ENCODE measurements at places on chromosomes 11 and 22. TPM values are rescaled to one million over a fixed set of nuclear protein-coding genes. Genes with fewer than 3 reads are reported as not detected.
A peak's percentile ranks its signal among the peaks of the same experiment; 100 is the strongest.

GRCh38 chr11:108580645-108581044 is 12.9 kb downstream of the EXPH5 start:
- peaks cover 10% of the 10 kb centered on the region for H3K4me1 ChIP-seq
- no peak for DNase-seq
- H3K36me3 ChIP-seq, result peaks cover 5% of the 10 kb centered on the region
- no peak overlapping the region for H3K27ac ChIP-seq

DNA sequence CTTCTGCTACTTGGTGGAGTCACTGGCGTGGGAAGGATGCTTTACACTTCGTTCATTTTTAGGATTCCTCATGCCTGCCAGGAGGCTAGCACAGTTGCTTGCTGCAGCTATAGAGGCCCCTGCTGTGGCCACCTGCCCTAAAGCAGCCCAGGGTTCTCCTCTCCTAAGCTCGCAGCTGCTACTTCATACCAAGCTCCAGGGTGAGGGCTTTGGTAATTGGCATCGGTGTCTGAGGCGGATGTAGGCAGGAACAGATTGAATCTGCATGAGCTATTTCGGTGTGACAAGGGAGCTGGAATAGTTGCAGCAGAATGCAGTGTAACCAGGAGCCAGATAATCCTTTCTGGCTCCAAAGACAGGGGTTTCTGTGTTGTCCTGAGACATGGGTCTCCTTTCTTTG is 133.1 kb downstream of the MICAL2 start:
- peaks cover 42% of the 10 kb centered on the region for H3K4me1 ChIP-seq
- H3K27ac ChIP-seq, result no peak overlapping the region
- peaks cover 68% of the 10 kb centered on the region for H3K36me3 ChIP-seq
- no peak overlapping the region for H3K4me3 ChIP-seq

DNA sequence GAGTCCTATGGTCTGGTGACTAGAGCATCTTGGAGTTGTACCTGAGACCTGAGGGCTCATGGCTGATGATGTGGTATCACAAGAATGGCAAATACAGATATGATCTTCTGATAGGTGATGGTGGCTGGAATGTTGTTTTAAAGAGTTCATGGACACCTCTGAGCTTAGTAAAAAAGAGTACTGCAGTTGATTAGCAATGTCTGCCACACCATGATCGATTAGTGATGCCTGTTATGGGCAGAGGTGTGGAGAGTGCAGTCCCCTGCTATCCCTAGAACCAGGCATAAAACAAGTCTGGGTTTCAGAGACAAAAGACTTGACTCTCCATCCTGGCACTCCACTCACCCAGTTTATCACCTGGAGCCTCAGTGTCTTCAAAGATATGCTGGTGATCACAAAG is 1.4 kb upstream of the BATF2 start:
- no peaks in the 10 kb centered on the region for H3K27me3 ChIP-seq
- peaks cover 28% of the 10 kb centered on the region for H3K4me1 ChIP-seq
- peak overlapping the region; percentile 76 for H3K27ac ChIP-seq
- H3K36me3 ChIP-seq, result peaks cover 12% of the 10 kb centered on the region

- no peaks in the 10 kb centered on the region for H3K36me3 ChIP-seq
- no peak overlapping the region for H3K27ac ChIP-seq
- H3K27me3 ChIP-seq, result peaks cover 44% of the 10 kb centered on the region
- H3K4me3 ChIP-seq, result no peak overlapping the region
- H3K4me1 ChIP-seq, result peaks cover under 1% of the 10 kb centered on the region
These were observed 38.4 kb upstream of the KLHL35 start for GRCh38 chr11:75471176-75471973.

- DNase-seq, result peak; percentile 10
- H3K4me1 ChIP-seq, result no peaks in the 10 kb centered on the region
- H3K36me3 ChIP-seq, result no peaks in the 10 kb centered on the region
- peaks cover 32% of the 10 kb centered on the region for H3K27me3 ChIP-seq
- no peak overlapping the region for H3K4me3 ChIP-seq
- no peak overlapping the region for H3K27ac ChIP-seq
These were observed 374.3 kb upstream of the MPPED2 start for GRCh38 chr11:30960387-30960992.

DNA sequence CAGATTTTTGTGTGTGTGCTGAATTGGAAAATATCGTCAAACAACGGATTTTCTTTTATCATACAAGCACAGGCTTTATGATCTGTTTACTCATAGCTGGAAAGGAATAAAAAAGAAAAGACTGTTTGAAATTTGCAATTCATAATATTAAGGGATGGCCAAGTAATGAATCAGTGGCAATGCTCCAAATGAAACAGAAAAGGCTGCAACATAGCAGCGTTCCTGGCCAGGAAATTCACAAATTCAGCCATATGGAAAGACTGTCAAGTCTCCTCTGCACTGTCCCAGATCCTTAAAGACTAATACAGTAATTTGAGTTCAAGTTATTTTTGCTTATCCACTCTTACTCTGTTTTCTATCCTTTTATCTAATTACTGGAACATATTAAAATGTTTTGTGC is 98.2 kb downstream of the MSANTD4 start:
- H3K27me3 ChIP-seq, result no peaks in the 10 kb centered on the region
- no peak overlapping the region for H3K4me3 ChIP-seq
- no peaks in the 10 kb centered on the region for H3K36me3 ChIP-seq
- no peak overlapping the region for H3K27ac ChIP-seq
- H3K4me1 ChIP-seq, result no peaks in the 10 kb centered on the region
- DNase-seq, result no peak

DNA sequence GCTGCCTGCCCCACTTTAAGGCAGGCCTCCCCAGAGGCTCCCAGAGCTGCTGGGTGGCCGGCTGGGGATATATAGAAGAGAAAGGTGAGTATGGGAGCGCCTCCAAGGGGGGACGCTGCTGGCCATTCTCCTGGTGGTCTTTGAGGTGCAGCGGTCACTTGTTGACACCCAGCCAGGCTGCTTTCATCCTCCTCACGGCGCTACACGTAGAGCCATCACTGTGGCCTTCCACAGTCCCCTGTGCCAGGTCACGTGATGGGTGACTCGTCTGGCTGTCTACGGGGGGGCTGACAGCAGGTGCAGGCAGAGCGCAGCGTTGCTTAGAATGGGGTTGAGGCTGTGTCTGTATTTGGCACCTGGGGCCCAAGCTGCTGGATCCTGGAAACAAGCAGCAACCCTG is 1.9 kb downstream of the ACR start:
- H3K4me3 ChIP-seq, result no peak overlapping the region
- H3K4me1 ChIP-seq, result no peaks in the 10 kb centered on the region
- H3K36me3 ChIP-seq, result no peaks in the 10 kb centered on the region
- H3K27ac ChIP-seq, result no peak overlapping the region

DNA sequence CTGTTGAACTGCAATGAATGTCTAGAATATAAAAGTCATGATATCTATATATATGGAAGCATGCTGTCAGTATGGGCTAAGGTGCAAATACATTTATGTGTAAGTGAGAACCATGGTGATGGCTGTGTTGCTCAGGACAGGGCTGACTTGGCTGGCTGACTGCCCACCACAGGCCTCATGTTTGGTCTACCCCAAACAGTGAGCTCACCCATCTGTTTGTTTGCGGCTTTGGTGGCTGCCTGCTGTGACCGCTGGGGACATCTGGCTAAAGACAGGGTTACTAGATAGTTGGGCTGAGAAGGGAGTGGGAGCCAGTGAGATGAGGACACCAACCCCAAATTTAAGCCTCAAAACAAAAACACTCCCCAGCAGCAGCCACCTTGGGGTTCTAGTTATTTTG is 6.3 kb downstream of the CD44 start:
- peak overlapping the region; percentile 54 for H3K27ac ChIP-seq
- peaks cover 63% of the 10 kb centered on the region for H3K4me1 ChIP-seq
- H3K27me3 ChIP-seq, result no peaks in the 10 kb centered on the region
- peaks cover 83% of the 10 kb centered on the region for H3K36me3 ChIP-seq
- DNase-seq, result peak; percentile 61

DNA sequence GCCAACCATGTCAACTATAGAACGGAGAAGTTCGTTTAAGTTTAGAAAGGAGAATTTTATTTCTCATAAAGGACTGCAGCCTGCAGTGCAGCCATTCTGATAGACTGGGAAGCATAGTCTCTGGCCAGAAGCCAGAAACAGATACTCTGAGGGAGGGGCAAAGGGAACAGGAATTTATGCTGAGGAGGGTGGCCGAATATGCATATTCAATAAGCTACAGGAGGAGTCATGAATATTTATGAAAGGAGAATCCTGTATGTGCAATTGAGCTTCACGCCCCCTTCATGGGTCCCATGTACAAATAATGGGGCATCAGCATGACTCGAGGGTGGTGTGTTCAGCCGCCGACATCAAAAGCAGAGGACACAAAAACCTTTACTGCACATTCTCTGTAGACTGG is 199.9 kb downstream of the CWF19L2 start:
- H3K27ac ChIP-seq, result no peak overlapping the region
- peaks cover 9% of the 10 kb centered on the region for H3K4me1 ChIP-seq
- no peak for DNase-seq

GRCh38 chr22:32803020-32803737 is 1.7 kb downstream of the TIMP3 start:
- peaks cover 14% of the 10 kb centered on the region for H3K4me1 ChIP-seq
- no peak for DNase-seq

GRCh38 chr11:14500181-14500651 is 605 bp upstream of the COPB1 start:
- peaks cover 60% of the 10 kb centered on the region for H3K36me3 ChIP-seq
- H3K27me3 ChIP-seq, result no peaks in the 10 kb centered on the region
- DNase-seq, result peak; percentile 56
- H3K4me1 ChIP-seq, result no peaks in the 10 kb centered on the region

- no peak overlapping the region for H3K27ac ChIP-seq
- H3K4me1 ChIP-seq, result peaks cover 7% of the 10 kb centered on the region
- peak; percentile 18 for DNase-seq
- no peak overlapping the region for H3K4me3 ChIP-seq
- no peaks in the 10 kb centered on the region for H3K27me3 ChIP-seq
These were observed 2.4 kb downstream of the SIDT2 start for GRCh38 chr11:117180661-117181585.

GRCh38 chr11:61162092-61162941 is 1.1 kb upstream of the VPS37C start:
- no peaks in the 10 kb centered on the region for H3K27me3 ChIP-seq
- no peak for DNase-seq
- peak overlapping the region; percentile 92 for H3K4me3 ChIP-seq
- H3K36me3 ChIP-seq, result peaks cover 37% of the 10 kb centered on the region

- H3K4me3 ChIP-seq, result no peak overlapping the region
- H3K4me1 ChIP-seq, result no peaks in the 10 kb centered on the region
- H3K27ac ChIP-seq, result no peak overlapping the region
- DNase-seq, result no peak
- no peaks in the 10 kb centered on the region for H3K36me3 ChIP-seq
These were observed 30.1 kb upstream of the CECR2 start for GRCh38 chr22:17339095-17339693.

- DNase-seq, result peak; percentile 66
- H3K36me3 ChIP-seq, result no peaks in the 10 kb centered on the region
- peaks cover 87% of the 10 kb centered on the region for H3K27me3 ChIP-seq
- no peak overlapping the region for H3K27ac ChIP-seq
These were observed 9.8 kb downstream of the SLC22A6 start for GRCh38 chr11:62974848-62975522.

DNA sequence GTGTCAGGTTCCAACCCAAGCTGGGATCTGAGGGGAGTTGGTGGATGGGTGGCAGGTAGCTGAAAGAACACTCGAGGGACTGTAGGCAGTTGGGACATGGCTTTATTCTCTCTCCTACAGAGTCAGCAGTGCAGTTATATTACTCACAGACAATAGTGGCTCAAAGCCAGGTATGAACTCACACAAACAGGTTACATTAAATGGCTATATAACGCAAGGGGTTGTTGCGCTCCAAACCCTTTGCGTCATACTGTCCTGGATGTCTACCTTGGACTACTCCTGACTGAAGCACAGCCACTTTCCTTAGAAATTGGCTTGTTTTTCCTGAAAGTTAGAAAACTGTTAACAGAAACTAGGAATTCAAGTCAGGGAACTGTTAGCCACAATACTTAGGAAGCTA is 66.4 kb upstream of the OR4B1 start:
- H3K27ac ChIP-seq, result no peak overlapping the region
- H3K4me3 ChIP-seq, result no peak overlapping the region
- no peaks in the 10 kb centered on the region for H3K36me3 ChIP-seq
- no peak for DNase-seq

- peaks cover 9% of the 10 kb centered on the region for H3K4me1 ChIP-seq
- H3K27ac ChIP-seq, result no peak overlapping the region
- H3K4me3 ChIP-seq, result no peak overlapping the region
- no peaks in the 10 kb centered on the region for H3K27me3 ChIP-seq
- DNase-seq, result peak; percentile 64
These were observed 23.3 kb upstream of the SERPIND1 start for GRCh38 chr22:20750461-20751184.

DNA sequence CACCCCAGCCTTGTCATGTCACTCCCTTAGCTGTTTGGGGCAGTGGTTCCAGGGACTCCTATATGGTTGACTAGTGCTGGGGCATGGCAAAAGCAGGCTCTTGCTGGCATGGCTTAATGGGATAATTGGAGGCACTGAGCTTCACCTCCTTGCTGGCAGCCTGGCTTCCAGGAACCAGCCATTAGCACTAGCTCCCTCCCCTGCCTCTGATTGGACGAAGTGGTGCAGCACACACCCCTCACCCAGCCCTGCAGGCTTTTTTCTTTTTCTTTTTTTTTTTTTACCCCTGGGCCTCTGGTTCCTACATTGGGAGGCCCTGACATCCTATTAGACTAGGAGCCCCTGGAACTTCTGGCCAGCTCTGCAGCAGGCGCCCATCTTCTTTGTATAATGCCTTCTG is 18.6 kb downstream of the PHLDB1 start:
- H3K36me3 ChIP-seq, result peaks cover 41% of the 10 kb centered on the region
- DNase-seq, result no peak
- H3K4me3 ChIP-seq, result no peak overlapping the region
- peaks cover 18% of the 10 kb centered on the region for H3K4me1 ChIP-seq
- H3K27me3 ChIP-seq, result no peaks in the 10 kb centered on the region

DNA sequence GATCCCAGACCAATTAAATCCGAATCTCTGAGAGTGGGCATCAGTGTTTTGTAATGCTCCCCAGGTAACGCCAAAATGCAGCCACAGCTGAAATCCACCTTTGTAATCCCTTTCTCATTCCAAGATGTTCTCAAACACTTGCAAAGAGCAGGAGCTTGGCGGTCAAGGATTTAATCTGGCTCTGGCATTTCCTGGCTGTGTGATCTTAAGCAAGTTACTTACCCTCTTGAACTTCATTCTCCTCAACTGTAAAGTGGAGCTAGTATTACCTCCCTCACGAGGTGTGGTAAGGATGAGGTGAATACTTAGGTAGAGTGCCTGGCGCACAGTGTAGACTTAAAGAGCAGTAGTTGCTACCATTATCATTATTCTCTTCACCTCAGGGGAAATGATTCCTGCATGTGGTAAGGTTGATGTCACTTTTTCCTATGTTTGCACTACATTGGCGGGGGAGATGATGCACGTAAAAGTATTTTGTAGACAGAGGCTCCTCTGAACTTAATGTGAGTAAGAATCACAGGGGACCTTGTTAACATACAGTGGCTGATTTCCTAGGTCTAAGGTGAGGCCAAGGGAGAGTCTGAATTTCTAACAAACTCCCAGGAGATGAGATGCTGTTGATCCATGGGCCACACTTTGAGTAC is 210.4 kb upstream of the PITPNB start:
- H3K4me1 ChIP-seq, result no peaks in the 10 kb centered on the region
- H3K36me3 ChIP-seq, result no peaks in the 10 kb centered on the region
- H3K27ac ChIP-seq, result no peak overlapping the region
- no peak overlapping the region for H3K4me3 ChIP-seq
- DNase-seq, result no peak

GRCh38 chr22:32904044-32904443 is 102.5 kb downstream of the TIMP3 start:
- peak; percentile 43 for DNase-seq
- no peaks in the 10 kb centered on the region for H3K36me3 ChIP-seq
- H3K4me1 ChIP-seq, result no peaks in the 10 kb centered on the region
- no peak overlapping the region for H3K27ac ChIP-seq

PIWIL4 gene
- total RNA-seq, result 7.7 TPM

CEND1 gene
- not detected for total RNA-seq

RAG2 gene
- total RNA-seq, result not detected

BRMS1 gene
- 51.0 TPM for total RNA-seq

CASP5 gene
- total RNA-seq, result not detected

ATP5MG gene
- 145 TPM for total RNA-seq

CYP2D6 gene
- 10.7 TPM for total RNA-seq

MEI1 gene
- 0.68 TPM for total RNA-seq

All from Calu3 (cell line).